ENCODE measurements at places on chromosomes 1 and 21.

DNA sequence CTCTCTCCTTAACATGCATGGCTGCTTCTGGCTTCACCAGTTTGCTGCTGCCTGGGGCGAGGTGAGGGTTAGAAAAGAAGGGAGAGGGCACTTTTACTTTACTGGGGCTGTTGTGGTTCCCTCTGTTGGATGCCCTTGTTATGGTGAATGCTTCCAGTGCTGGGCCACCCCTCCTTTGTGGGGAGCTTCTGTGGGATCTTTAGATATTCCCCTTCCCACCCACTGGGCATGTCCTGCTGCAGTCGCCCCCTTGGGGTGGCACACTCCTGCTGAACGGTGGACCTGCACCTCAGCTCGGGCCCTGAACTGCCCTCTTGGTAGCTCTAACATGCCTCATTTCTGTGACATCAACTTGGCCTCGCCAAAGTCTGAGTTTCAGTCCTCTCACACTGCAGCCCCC lies 6.0 kb downstream of the TNN start:
- no peak for DNase-seq

- no peak for DNase-seq
Measured at GRCh38 chr1:40884055-40884795, 22.1 kb upstream of the CITED4 start.

DNA sequence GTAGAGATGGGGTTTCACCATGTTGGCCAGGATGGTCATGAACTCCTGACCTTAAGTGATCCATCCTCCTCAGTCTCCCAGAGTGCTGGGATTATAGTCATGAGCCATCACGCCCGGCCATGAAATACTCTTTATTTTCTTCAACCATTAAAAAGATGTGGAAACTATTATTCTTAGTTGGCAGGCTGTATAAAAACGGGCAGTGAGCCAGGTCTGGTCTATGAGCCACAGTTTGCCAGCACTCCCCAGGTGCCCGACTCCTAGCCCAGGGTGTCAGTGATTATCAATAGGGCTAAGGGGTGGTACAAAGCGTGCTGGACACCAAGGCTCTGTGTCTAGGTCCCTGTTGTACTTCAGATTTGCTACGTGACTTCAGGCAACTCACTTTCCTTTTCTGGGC lies 3.7 kb upstream of the TMEM61 start:
- DNase-seq: no peak

DNA sequence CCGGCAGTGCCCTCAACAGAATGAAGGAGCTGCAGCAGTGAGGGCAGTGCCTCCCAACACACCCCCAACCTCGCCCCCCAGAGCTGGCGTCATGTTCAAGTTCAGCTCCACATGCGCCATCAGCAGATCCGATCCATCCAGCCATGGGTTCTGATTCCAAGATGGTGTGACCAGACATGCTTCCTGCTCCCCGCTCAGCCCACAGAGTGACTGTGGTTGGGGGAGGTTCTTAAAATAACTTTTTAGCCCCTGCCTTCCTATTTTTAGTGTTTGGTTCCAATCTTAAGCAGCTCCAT lies 30.1 kb upstream of the GPR137B start:
- DNase-seq: no peak

DNA sequence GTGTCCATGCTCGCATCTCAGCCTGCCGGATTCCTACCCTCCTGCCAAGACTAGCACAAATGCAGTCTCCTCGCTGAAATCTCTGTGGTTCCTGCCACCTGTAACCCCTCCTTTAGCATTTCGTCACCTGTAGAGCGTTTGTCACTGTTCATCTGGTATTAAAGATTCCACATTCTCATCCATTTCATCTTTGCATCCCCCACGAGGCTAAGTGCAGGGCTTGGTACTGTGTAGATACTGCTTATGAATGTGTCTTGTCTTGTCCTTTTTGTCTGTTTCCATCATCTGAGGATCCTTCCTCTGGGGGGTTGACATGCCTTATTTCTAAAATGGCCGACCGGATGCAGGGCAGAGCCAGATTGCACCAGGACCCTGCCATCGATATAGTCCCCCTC lies 53.7 kb upstream of the DNAJC6 start:
- no peak for DNase-seq

GRCh38 chr1:47002211-47002610 lies 21.3 kb upstream of the CYP4X1 start:
- DNase-seq: no peak

DNA sequence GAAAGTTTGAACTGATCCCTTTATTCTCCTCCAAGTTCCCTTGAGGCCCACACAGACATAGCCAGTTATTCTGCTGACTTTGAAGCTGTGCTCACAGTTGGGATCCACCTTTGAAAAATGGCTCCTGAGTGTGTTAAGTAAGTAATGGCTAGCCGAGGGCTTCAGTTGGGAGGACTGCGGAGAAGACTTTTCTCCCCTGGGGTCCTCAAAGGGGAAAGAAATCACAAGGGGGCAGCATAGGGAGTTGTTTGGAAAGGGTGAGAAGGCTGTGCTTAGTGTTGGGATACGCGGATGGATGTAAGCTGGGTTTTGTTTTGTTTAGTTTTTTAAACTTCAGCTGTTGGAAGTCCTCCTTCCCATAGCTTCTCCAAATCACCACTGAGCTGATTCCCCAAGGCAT lies 8.3 kb downstream of the PGM1 start:
- DNase-seq: no peak

- no peak for DNase-seq
Measured at GRCh38 chr1:61277121-61277690, 194.8 kb downstream of the NFIA start.

DNA sequence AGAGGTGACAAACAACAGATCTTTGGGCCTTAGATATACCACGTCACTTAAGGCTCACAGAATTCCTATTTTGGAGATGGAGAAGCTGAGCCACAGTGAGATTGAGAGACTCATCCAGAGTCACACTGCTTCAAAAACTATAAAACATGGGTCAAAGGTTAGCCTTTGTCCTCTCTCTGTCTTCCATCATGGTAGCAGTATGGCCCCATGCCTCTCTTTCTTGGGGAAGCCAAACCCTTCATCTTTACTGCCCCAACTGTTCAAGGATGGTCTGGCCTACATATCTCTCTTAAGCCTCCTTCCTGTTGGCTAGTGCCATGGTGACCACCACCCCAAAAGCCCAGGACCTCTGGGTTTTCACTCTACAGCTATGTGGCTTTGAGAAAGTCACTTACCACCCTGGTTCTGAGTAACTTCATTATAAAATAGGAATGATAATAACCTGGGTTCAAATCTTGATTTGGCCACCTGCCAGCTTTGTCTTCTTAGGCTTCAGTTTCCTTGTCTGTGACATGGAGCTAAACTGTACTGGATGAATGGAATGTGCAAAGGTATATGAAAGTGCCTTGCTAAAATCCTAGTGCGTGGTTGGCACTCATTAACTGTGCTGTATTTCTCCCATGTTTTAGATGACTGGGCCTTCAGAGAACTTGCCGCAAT lies 85.9 kb upstream of the JUN start:
- no peak for DNase-seq
